Amniotic epithelial cell (primary cell): ENCODE measurements at places on chromosomes 1 and 21.

DNA sequence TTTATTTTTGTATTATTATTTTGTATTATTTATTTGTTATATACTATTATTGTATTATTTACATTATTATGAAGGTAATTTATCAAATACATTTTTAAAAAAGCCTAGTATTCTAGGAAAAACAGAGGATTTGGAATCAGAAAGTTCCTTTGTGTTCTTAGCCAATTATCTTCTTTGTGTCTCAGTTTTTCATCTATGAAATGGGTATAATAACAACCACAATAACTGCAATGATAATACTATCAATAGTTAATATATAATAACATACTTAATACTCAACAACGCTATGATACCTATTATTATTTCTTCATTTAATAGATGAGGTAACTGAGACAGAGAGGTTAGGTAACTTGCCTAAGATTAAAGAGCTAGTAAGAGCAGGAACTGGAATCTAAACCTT lies 80.4 kb upstream of the GNG4 start:
- no peak for DNase-seq

- no peak for DNase-seq
These were observed 115.5 kb upstream of the IRF2BP2 start for GRCh38 chr1:234725177-234726132.

GRCh38 chr1:22114083-22115012 lies 28.5 kb downstream of the WNT4 start:
- DNase-seq, result peak; percentile 85

GRCh38 chr1:31568895-31569595 lies 7.3 kb upstream of the TINAGL1 start:
- DNase-seq, result no peak

GRCh38 chr1:154318386-154318785 lies 2.5 kb upstream of the AQP10 start:
- DNase-seq, result no peak

DNA sequence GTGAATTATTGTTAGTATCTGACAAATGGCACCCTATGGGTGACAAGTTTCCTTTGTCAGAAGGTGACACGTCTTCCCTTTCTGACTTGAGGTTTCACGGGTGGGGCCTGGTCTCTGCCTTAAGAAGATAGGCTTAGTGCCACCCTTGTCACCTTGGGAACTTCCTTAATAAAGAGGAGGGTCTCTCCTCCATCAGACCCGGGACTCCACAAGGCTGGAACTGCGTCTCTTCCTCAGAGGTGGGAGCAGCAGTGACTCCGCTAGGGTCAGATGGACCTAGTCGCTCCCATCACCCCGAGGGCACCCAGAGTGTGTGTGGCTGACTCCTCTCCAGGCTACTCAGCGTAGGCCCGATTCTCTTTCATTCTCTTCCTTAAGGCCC lies 774 bp upstream of the WDTC1 start:
- DNase-seq, result no peak

GRCh38 chr1:99110140-99111041 lies 105.7 kb upstream of the PLPPR5 start:
- DNase-seq, result no peak

GRCh38 chr21:35833991-35834390 lies 226.3 kb downstream of the SETD4 start:
- no peak for DNase-seq

DNA sequence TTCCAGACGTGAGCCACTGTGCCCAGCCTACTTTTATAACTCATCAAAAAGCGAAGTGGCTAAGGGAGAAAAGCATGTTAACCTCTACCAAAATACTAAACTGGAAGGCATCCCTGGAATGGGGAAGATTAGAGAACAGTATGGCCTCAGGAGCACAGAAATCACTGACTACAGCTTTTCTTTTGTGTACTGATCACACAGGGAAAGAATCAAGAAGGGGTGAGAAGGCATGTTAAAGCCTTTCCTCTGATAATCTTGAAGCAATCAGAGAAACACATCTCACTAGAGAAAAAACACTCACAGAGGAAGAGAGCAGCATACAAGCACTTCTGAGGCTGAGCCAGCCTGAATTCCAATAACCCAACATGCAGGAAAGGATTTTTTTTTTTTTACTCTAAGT lies 10.7 kb downstream of the PCAT6 start:
- peak; percentile 69 for DNase-seq

DNA sequence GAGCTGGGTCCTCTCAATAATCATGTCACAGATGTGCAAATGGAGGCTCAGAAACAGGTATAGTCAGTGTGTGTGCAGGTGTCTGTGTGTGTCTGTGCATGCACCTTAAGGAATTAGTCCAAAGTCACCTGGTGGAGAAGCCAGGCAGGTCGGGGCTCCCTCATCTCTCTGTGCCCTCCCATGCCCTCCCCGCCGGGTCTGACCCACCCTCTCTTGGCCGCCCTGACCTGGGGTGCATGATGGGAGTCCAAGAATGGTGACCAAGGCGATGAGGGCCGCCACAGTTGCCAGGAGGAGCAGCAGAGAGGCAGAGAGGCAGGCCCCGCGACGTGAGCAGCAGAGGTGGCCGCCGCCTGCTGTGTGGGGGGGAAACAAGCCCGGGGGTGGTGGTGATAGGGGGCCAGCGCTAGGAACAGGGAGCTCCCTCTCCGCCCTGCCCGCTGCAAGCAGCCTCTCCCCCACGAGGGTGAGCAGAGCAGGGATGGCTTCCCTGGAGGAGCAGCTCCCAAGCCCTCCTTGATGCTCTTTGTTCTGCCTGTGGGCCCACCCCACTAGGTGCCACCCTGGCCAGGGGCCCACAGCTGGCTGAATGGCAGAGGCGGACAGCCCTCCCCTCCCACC lies 3.9 kb downstream of the LDLRAD1 start:
- no peak for DNase-seq

- no peak for DNase-seq
These were observed 81.4 kb downstream of the RUNX1 start for GRCh38 chr21:34967509-34968289.

DNA sequence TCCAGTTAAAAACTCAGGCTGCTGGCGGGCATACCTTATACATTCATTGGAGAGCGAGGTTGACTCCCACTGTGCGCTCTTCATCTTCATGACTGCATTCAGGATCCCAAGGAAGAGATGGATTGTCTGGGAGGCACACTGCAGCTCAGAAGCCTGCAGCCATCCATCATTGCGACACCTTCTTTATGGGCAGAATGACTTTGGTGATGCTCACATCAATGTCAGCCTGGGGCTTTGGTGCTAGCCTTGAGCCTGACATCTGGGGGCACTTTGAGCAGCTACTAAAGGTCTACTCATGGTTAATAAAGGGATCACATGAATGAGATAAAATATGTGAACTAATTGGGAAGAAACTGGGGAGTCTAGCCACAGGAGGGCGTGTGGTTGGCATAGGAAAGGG lies 229.3 kb downstream of the PRDM2 start:
- no peak for DNase-seq
